ENCODE measurements at places on chromosomes 1 and 21.

DNA sequence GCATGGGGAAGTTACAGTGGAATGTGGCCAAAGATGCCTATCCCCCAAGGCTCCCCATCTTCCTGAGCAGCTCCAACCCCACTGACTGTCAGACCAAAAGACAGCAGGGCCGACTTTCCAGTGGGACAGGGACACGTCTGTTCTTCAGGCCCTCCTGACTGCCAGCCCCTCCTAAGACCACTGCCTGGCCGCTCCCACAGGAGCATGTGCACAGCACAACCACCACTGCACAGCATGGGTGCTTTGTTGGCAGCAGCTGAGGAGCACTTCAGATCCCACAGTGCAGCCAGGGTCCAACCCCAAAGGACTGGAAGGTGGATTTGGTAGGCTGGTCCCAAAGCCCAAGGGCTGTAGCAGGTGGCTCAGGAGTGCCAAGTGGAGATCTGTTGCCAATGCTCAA, 648.3 kb upstream of the BRINP3 start:
- DNase-seq, result no peak

GRCh38 chr1:43648221-43648847, 1.6 kb upstream of the KDM4A start:
- DNase-seq, result no peak

GRCh38 chr21:44527983-44528633, 11.9 kb downstream of the KRTAP10-1 start:
- DNase-seq, result no peak

DNA sequence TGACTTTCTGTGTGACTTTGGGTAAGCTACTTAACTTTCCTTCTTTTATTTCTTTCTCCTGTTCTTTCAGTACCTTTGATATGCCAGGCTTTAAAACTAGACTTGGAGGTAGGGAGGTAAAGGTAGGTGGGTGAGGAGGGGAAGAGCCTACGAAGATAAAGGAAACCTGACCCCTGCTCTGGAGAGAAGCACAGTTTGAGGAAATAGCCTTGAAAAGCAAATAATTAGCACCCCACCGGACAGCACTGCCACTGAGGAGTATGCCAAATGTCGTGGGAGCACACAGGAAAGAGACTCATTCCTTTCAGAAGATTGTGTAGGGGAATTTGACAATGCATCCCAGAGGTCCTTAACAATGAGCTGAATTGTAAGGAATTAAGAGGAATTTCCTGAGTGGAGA, 65.2 kb upstream of the SPAG17 start:
- DNase-seq, result no peak

DNA sequence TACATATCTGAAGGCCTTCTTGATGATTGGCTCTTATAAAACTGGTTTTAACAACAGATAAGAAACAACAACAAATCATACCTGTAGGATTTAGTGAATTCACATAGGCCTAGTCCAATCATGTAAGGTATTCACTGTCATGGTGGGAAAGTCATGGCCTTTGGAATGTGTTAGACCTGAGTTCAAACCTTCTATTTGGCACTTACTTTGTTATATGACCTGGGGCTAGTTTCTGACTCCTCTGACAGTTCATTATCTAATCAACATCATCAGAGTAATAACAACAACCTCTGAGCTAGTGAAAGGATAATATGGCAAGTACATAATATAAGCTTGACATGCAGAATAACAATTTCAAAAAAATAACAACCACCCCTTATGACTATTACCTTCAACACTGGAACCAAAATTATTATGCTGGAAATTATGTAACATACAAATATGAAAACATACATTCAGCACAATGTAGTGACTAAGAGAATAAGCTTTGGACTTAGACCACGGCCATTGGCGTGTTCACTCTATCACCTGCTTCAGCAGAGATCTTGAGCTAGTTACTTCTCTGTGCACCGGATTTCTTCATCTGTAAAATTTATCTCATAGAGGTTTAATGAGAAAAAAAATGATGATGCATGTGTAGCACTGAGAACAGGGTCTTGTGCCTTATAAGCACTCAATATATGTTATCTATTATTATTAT, 597.6 kb downstream of the LMO4 start:
- no peak for DNase-seq

GRCh38 chr21:15433091-15433490, 296.7 kb upstream of the USP25 start:
- no peak for DNase-seq

DNA sequence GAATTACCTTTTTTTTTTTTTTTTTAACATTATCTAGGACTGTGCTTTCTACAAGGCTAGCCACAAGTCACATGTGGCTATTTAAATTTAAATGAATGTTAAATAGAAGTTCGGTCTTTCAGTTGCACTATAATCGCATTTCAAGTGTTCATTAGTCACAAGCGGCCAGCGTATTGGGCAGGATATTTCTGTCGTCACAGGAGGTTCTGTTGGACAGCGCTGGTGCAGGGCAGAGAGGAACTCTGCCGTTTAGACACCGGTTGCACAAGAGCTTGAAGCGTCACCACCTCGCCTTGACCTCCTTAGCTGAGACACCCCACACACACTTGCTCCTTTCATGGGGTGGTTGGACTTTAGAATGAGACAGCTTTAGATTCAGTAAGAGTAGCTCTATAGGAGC, 64.1 kb downstream of the BACE2 start:
- DNase-seq, result no peak

Measured in PC-3 (cell line).